RWPE2 (cell line): ENCODE measurements at places on chromosomes 7 and 10.

GRCh38 chr7:136030867-136031318, 53.7 kb upstream of the MTPN start:
- DNase-seq: no peak

- DNase-seq: no peak
Observed at GRCh38 chr7:84666651-84667050, 472.1 kb upstream of the SEMA3A start.

DNA sequence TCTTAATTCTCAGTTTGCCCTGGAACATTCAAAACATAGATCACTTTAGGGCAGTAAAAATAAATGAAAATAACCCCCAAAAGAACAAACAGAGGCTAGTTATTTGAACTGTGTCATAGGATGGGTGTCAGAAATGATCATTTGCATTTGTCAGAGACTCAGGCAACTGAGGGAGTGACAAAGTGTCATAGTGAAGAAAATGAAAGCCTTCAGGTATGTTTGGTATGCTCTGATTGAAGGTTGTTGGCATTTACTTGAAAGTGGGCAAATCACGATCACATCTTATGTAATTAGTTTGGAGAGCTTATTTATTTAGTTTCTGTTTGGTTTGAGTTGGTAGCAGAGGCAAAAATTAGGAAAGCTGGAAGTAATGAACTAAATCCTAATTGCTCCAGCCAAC, 880.9 kb downstream of the ANKRD7 start:
- no peak for DNase-seq

DNA sequence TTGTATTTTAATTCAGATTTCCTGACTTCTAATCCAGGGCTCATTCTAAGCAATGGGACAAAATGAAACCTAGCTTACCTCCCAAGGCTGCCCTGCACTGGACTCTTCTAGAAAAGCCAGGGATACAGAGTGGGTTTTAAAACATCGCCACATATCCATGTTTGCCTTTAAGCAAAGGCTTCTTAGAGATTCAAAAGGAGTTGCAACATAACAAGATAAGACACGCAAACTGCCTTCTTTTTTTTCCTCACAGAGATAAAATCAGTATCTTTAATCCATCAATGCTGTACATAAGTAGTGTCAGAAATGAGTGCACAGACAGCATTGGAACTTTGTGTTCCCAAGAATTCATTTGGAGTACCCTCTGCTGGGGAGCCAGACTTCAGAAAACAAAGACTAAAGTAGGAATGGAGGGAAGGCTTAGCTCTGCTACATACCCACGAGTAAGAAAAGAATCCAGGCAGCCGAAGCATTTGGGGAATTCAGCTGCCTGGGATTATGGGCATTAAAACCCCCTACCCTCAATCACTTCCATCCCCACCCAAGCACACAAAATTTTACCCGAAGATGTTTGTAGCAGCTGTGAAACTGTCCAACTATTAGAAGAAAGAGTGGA, 427.8 kb downstream of the ARL4A start:
- no peak for DNase-seq

DNA sequence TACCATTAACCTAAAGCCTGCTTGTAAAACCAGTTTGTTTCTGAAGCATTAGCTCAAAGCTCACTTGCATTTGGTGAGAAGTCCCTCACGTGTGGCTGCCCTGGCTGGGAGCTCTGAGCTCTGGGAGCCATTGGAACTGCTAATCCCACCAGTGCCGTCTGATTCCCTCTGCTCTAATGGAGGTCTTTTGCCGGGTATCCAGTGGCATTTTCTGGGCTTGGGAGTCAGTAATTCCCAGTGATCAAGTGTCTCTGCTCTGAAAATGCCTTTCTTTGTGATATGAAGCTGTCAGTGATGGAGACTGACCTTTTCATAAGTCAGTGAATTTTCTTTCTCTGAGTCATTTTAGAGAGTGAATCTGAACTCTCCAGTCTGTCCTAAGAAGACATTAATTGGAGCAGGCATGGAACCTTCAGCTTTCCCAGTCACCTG, 36.9 kb upstream of the FAM20C start:
- DNase-seq: peak; percentile 6

GRCh38 chr10:18875477-18875876, 173.1 kb upstream of the MALRD1 start:
- no peak for DNase-seq

- DNase-seq: no peak
Observed at GRCh38 chr7:17227766-17228490, 70.5 kb upstream of the AHR start.

- DNase-seq: no peak
Observed at GRCh38 chr7:91276909-91277308, 12.7 kb downstream of the FZD1 start.

GRCh38 chr10:95693071-95693667, 558 bp downstream of the TCTN3 start:
- DNase-seq: no peak

GRCh38 chr7:111224354-111225231, 133.7 kb downstream of the LRRN3 start:
- no peak for DNase-seq

DNA sequence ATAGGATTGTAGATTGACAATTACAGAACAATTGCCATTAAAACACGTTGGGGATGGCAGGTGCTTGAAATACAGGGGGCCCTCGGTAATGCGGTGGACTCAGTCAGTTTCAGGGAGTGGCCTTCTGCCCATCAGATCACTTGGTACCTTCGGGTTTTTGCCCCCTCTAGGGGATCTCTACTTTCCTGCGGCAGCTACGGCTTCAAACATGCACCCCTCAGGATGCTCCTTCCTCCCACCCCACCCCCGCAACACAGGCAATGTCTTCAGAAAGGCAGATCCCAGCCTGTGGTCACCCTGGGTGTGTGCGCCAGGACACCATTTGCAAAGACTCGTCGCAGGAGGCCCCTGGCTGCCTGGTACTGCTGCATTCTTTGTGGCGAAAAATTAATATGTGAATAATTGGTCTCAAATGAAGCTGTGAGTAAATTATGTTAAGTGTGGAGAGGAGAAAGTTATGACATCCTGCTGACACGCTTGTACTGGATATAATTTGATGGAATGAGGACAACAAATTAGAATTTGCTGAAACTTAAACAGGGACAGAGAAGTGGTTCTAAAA, 431.0 kb upstream of the MKI67 start:
- DNase-seq: no peak
